ENCODE measurements at places on chromosomes 7 and 10.

GRCh38 chr7:105788356-105788755 is 88.0 kb downstream of the ATXN7L1 start:
- no peak for DNase-seq

DNA sequence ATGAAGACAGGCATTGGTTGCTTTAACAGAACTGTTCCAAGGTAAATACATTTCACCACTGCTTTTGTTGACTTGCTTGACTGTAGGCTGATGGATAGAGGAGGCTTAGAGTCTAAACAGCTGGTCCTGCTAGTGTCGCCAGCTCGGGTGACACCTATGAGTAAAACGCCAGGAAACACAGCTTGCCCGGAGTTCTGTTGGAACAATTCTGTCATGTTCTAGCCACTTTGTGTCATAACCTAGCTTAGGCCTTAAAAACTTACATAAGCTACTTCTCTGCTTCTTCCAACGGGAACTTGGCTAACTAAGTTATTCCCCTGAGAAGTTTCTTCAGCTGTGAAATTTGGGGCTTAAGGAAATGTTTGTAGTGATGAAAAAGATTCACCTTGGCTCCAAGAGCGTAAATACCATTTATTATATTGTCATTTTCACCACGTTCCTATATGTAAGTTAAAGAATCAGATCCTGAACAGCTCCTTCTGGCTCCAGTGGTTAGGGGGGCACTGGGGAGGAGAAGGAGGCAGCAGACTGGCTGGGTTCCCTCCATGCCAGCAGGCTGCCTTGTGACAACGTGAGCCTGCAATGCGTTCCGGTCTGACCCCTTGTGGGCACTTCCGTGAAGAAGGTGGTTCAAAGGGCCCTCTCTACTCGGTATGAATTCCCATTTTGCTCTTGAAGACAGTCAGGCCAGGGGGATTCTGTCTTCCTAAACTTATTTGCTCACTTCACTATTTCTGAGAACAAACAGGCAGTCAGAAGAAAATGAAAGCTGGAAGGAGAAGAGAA is 253.2 kb downstream of the BMPER start:
- no peak for DNase-seq

GRCh38 chr7:155462163-155462735 is 4.3 kb downstream of the EN2 start:
- DNase-seq, result no peak

GRCh38 chr7:29924684-29925083 is 64.9 kb downstream of the SCRN1 start:
- DNase-seq, result no peak

DNA sequence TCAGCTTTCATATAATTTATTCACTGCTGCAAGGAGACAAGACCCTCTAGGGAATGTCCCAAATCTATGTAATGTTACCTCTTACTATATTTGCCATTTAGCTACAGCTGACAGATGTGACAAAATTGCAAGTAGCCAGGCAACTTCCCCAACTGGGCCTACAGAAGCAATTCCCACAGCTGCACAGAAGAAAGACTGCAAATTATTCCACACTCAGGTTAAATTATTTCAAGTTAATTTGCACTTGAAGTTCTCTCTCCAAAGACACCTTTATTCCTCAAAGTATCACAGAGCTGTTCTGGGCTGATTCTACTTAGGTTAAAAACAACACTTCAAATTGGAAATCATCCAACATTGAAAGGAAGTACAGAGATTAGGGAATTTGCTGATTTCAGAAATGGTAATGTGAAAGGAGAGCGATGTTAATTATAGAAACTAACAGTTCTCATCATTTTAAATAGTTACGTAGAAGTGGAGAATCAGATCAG is 133.6 kb downstream of the THSD7A start:
- DNase-seq, result no peak

DNA sequence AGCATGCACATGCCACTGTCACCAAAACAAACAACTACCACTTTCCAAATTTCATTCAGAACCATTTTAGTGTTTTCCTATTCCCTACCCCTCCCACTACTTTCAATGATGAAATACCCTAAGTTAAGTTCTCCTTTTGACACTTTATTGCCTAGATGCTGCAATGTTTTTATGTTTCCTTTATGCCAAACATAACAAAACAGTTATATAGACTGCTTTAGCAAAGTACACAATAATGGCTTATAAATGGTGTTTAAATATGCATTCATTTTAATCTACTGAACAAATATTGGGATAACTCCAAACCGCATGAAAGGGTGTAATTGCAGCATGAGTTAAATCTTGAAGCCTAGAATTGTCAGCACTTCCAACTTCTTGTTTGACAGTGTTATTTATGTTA is 69.2 kb downstream of the PHYHIPL start:
- no peak for DNase-seq

DNA sequence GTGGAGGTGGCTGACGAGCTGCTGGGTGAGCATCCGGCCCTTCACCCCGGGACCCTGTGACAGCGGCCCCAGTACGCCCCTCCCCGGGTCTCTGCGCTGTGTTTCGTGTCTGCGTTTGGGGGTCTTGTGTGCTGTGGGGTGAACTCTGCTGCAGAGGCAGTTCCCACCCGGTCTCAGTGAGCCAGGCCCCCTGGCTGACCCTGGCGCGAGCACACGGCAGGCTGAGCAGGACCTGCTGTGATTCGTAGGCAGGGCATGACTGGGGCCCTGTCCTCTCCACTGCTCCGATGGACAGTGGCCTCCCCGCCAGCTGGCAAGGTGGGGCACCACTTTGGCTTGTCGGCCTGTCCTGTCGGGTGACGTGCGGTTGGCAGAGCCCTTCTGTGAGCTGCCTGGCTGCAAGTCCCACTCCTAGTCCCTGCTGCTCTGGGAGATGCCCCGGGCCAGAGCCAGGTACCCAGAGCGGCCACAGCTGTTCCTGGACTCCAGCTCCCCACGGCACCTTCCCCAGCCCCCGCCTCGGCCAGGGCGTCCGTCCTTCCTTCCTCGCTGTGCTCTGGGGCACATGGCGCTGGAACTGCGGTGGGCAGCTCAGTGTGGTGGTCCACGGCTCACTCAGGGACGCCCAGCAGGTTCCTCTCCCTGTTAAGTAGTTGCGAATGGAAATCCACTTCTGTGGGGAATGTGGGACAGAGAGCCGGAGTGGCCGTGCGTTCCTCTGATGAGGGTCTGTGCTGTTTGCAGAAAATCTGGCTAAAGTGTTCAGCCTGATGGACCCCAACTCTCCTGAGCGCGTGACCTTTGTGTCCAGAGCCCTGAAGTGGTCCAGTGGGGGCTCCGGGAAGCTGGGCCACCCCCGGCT is 10.5 kb downstream of the GET4 start:
- no peak for DNase-seq
